ENCODE measurements at places on chromosomes 7 and 10.

DNA sequence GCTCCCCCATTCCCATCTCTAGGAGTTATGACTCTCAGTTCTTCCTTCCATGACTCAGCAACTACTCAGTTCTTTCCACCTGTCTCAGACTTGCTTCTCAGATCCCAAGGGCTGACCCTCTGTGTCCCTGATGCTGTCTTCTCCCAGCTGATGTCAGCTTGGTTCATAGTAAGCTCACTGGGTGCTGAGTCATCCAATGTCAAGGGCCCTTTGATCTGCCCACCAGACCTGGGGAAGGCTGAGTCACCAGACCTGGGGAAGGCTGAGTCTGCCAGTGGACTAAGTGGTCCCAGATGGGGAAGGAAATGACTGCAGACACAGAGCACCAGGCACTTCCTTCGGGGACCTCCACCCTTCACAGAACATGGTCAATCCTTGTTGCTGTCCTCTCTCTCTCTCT is 76.1 kb upstream of the ZEB1 start:
- DNase-seq = peak; percentile 85

GRCh38 chr10:92845921-92846320 is 2.4 kb upstream of the EXOC6 start:
- no peak for DNase-seq

DNA sequence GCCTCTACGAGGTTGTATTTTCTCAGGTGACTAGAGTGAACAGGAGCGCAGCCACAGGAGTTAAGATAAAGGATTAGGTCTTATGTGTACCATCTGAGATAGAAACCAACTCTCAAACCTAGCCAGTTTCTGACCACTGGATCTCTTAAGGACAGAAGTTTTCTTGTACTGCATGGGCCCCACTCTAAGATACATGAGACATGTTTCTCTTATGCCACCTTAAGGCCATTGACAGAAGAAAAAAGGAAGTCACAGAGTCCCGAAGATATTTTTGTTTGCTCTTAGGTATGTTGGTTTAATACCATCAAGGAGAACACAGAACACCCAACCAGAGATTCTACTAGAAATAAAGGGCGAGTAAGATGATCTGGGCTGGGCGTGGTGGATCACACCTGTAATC is 335.8 kb downstream of the FRMD4A start:
- DNase-seq = no peak

DNA sequence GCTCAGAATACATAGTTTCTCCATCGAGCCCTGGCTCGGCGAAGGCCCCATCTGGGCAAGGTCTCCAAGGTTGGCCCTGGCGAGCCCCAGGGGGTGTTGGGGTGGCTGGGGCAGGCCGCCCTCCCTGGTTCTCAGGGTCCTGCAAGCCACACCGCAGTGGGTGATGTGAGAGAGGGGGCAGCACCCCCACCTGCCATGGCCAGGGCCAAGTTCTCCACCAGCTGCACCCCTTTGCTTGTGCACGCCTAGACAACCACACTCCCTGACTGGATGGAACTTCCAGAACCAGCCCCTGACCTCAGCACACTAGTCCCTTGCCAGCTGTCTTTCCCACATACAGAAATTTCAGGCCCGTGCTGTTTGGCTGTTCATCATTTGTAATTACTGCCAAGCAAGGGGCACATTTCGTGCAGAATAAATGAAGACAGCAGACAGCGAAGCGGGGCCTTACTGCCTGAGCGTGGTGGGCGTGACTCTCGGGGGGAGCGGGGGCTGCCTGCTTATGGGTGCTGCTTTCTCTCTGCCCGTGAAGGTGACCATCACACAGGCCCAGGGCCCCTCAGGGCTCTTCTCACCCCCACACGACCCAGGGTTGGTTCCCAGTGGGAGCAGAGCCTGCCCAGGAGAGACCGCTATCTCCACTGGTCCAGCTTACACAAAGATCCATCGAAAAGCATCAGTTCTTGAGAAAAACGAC is 85.9 kb downstream of the ADARB2 start:
- no peak for DNase-seq

DNA sequence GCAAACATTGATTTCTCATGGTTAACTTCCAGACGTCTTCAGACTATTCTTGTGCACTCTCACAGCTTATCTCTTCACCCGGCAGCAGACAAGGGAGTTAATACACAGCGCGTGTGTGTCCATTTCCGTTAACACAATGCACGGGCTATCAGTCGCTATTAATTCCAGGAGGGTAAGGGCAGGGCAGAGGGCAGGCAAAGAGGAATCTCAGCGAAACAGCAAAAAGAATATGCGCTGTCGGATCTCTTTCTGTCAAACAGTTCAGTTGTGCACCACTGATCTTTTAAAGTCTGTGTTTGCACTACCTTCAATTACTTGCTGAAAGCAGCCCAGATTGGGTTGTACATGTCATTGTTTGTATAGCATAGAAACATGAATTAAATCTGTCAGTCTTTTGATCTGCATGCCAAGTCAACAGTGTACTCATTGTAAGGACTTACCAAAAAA is 41.1 kb upstream of the CABCOCO1 start:
- no peak for DNase-seq

GRCh38 chr10:133162910-133163856 is 3.2 kb downstream of the KNDC1 start:
- no peak for DNase-seq

- DNase-seq = no peak
Measured at GRCh38 chr7:964401-965231, 10.1 kb upstream of the ADAP1 start.

GRCh38 chr7:1844951-1845390 is 174.9 kb downstream of the ELFN1 start:
- DNase-seq = no peak

- no peak for DNase-seq
Measured at GRCh38 chr7:155795951-155796350, 16.3 kb downstream of the SHH start.

- no peak for DNase-seq
Measured at GRCh38 chr10:62501547-62501946, 127.4 kb downstream of the ZNF365 start.

- DNase-seq = no peak
Measured at GRCh38 chr10:55628260-55628701, 732.8 kb downstream of the ZWINT start.

DNA sequence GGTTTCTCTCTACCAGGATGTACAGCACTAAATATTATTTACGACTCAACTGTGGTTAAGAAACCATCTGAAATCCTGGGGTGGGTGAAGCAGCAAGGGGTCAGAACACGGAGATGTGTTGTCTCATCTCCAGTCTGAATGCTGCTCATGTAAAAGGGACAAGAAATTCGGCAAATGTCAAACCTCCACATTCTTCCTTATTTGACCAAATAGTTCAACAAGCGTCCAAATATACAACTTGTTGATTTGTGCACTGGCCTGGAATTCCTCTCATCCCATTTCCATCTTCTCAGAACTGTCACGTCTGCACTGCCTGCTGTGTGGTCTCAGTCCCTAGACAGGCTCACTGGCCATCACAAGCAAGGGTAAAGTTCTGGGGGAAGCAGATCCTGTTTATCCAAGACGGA is 520.0 kb downstream of the PARD3 start:
- DNase-seq = peak; percentile 61

- no peak for DNase-seq
Measured at GRCh38 chr10:22333167-22333974, 11.9 kb upstream of the SPAG6 start.

DNA sequence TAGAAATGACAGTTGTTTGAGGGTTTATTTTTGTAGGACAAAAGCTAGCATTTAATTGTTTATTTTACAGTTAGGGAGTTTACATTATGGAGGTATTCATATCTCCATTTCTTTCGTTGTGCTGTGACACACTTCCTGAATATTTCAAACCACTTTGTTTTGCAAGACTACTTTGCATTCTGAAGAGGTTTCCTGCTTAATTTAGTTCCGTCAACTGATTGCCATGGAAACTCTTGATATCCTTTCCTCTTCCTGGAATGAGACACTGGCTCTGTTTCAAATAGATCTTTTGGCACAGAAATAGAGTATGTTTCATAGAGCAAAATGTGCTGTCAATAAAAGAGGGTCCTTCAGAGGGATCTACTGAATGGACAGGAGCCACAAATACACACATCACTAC is 159.5 kb upstream of the AGR3 start:
- DNase-seq = no peak

DNA sequence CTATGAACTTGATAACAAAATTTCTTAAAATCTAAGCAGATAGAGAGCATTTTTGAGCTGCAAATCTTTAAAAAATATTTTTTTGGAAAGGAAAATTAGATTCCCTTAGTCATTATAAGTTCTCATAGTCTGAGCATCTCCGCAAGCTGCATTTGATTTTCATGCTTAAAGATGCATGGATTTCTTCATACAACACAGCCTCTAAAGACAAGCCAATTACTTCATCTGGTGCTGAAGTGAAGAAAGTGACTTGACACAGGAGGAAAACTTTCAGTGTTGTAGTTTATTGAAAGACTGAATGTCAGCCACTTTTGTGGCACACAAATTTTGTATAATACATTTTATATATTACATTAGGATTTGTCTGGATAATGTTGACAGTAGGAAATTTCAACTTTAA is 22.5 kb downstream of the SEMA3D start:
- no peak for DNase-seq

DNA sequence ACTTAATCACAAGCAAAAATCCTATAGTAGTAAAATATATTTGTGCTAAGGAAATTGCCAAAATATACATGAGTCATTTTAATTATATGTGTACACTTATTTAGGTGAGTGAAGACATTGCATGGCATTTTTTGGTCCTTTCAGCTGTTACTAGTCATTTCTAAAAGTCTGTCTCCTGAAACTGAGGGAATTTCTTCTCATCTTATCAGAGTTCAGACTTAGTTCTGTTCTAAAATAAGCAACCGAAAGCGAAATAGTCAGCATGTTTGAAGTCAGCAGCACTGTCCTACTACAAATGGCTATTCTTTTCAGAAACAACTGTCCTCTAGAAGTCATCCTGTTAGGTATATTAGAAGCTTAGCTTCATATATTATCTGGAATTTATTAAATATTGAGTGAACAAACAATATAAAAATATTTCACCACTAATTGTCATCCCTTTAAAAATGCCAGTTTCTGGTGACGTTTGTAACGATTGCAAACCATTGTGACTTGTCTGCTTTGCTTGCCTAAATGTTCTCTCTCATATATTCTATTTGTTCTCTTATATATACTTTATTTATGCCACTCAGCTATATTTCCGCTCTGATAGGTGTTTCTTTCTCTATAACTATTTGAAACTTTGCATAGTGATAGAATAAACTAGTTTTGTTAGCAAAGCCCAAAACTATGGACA is 227.4 kb upstream of the KAT6B start:
- DNase-seq = no peak

DNA sequence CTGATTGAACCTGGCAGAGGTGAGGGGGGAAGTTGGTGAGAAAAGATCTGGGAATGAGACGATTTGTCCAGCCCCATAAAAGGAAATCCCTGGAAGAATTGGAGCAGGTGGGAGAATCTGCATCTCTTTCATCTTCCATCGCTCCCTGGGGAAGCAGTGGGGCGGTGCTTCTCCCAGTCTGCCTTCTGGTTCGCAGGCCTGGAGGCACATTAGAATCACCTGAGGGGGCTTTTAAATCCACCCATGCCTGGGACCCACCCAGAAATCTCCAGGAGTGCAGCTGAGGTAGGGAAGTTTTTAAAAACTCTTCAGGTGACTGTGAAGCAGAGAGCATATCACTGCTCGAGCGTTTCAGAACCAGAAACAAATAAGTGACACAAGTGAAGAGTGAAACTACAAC is 26.7 kb upstream of the SYPL1 start:
- no peak for DNase-seq

DNA sequence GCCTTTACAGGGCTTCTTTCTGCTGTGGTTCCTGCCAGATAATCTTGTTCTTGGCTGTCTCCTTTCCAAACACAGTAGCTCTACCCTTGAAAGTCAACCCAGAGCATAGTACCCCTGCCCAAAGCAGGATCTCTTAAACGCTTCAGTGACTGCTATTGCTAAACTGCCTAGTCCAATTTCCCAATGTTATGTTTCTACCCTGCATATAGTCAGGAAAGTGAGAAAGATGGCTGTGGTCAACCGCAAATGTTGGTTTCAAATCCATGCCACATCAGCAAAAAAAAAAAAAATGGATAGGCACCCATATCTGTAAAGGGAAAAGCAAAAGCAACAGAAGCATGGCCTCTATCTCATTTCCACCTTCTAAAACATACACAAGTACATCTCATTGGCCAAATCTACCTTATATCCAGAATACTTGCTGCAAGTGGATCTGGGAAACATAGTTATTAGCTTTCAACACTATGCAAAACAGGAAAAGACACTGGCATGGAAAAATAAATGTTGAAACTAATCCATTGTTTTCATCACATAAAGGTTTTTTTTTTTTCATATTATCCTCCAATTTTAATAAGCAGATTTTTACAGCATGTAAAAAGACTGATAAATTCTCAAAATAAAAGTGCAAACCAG is 59.8 kb downstream of the DNAJC1 start:
- no peak for DNase-seq

GRCh38 chr7:90764848-90765570 is 168.9 kb downstream of the CDK14 start:
- no peak for DNase-seq

DNA sequence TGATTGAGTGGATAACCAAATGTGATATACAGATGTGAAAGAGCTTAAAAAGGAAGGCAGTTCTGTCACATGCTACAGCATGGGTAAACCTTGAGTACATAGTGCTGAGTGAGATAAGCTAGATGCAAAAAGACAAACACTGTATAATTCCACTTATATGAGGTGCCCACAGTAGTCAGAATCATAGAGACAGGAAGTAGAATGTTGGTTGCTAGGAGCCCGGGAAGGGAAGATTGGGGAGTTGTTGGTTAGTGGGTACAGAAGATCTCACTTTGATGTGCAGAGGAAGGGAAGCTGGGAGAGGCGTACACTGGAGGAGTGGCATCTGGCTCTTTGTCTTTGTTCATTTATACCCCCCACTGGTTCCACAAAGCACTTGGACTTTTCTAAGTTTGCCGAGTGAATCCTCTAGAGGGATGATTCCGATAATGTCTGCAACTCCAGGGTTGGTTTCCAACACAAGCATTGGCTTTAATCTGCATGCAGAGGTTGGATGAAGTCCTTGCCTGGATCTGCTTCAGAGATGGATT is 39.5 kb downstream of the TSPAN14 start:
- no peak for DNase-seq

DNA sequence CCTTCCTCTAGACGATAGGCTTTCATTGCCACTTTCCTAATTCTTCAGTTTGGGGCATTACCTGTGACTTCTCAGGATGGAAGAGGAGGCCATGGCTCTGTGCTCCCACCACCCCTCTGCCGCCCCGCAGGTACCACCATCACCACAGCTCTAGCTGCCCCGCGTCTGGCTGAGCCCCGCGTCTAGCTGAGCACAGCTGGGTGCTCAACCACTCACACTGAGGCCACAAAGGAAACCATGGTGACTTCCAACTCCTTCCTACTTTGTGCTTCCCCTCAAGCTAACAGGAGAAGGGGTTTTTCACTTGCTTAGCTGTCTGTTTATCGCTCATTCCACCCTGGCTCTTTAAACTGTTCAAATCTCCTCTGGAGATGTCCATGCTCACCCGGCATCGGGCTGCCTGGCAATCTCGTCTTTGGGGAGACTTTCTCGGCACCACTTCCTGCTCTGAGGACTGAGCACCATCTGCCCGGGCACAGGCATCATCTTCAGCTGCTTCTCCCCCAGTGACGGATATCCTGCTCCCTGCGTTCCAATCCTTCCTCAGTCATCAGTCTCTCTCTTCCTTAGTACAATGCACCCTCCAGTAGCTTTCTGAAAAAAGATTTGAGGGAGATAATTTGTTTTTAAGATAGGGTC is 59.4 kb downstream of the MAD1L1 start:
- no peak for DNase-seq

Measured in Caki2 (cell line).